ENCODE measurements at places on chromosomes 3 and 15.

DNA sequence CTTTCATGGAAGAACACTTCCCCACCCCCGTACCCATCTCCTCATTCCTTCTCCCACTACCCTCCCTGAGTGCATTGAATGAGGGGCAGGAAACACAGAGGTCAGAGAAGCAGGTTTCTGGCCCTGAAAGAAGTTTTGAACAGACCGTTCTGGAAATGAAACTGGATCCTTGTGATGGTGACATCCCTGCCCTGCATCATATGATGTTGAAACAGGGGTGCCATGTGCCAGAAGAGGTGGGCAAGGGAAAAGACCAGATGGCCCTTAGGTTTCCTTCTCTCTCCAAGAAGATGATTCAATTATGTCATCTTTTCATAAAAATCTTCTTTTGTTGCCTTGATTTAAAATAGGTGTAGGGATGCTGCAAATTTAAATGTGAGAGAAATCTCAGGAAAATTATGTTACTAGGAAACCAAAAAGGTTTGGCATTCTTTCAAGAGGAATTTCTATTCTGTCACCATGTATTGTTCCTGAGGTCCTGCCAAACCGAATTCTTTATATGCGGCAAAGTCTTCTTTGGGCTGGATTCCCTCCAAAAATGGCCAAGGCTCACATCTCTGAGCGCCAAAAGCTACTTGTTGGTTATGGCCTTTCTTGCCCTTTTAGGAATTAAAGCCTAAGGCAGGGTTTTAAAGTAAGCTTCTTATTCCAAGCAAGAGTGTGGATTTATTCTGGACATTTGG is 19.9 kb upstream of the TNFAIP8L3 start:
- DNase-seq, result no peak

GRCh38 chr15:28888900-28889299 is 3.1 kb downstream of the APBA2 start:
- no peak for DNase-seq

DNA sequence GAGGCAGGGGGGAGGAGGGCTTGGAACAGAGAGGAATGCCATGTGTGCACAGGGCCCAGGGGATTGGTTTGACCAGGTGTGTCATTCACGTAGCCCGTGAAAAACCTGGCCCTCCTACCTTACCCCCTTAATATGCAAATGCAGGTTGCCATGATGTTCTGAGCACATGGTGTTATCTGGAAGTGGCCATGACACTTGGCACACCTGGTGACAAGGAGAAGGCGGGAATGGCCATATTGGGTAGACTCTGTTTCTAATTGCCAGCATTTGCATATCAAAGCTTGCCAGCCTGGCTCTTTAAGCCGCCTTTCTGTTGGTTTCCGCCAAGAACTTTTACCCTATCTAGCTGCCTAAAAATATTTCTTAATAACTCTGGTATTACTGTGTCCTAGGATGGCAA is 202.1 kb upstream of the DPH6 start:
- DNase-seq, result no peak

DNA sequence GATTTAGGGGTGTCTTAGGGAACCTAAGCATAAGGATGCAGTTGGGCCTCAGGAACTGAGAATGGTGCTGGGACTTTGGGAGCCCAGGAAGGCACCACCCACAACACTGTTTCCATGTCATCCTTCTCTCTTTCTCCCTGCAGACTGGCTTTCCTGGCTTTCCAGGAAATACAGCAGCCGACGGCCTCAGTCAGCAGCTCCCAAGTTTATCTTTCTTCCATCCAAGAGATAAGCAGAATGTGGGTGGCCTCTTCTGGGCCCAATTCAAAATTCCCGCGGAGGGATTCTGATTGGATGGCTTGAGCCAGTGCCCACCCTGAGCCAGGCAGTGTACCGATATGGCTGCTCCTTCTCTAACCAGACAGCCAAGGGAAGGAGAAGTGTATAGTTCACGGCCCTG is 4.5 kb upstream of the CLN6 start:
- no peak for DNase-seq

DNA sequence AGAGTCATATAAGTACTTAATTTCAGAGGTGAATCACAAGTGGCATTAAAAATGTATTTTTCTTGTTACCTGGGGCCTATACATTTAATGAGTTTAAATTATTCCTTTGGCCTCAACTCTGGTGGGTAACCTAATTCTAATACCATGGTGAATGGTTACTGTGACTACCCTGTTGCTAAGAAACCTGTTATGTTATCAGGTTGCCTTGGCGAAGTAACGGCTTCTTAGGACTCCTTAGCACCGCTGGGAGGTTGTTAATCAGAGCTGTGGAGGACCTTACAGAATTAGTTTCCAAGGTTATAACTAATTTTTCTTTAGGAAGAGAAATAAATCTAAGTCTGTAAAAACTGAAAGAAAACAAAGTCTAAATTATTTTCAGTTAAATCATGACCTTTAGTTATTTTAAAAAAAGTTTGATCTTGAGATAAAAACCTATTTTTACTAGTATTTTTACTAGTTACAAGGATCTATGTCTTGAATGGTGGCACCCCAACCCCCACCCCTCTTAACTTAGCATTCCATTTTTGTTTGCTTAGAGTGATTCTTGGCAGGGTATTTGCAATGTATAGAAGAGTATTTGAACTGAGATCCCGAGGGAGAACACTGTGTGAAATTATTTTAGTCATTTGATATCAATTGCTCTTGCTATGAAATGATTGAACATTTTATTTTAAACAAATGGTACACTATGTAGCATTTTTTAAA is 155.5 kb downstream of the FNDC3B start:
- no peak for DNase-seq

DNA sequence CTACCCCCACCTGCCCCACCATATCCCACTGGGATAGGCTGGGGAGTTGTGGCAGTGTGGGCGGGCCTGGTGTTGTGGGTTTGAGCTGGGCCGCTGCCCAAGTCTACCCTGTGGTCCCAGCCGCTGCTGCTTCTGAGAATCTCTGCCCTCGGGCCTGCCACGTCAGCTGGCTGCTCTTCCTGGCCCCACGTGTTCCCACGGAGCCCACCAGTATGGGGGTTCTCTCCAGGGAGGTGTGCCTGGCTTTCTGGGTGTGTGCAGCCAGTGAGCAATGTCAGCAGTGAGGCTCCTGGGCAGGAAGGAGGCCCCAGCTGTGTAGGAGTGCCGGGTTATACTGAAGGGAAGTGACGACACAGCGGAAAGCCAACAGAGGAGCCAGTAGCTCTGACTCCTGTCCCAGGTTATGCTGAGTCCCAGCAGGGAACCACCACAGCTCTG is 10.5 kb downstream of the GNAI2 start:
- peak; percentile 72 for DNase-seq

- DNase-seq, result no peak
Observed at GRCh38 chr3:128489927-128490649, 2.9 kb downstream of the GATA2 start.

DNA sequence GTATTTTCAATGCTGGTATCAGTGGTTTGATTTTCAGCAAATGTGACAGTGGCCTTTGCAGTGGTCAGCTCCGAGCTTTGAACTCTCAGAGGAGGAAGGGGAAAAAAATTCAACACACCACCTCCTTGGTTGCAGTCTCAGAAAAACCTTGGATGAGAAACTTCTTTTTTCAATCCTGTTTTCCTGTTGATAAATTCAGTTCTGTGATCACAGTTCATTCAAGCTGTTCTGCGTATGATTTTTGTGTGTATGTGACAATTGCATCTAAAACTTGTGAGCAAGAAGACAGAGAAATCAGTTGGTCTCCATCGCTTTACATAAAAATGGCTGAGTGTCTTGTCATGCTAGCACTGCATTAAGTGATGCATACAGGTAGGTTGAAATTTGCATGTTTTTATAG is 19.2 kb downstream of the ZBTB38 start:
- DNase-seq, result no peak

DNA sequence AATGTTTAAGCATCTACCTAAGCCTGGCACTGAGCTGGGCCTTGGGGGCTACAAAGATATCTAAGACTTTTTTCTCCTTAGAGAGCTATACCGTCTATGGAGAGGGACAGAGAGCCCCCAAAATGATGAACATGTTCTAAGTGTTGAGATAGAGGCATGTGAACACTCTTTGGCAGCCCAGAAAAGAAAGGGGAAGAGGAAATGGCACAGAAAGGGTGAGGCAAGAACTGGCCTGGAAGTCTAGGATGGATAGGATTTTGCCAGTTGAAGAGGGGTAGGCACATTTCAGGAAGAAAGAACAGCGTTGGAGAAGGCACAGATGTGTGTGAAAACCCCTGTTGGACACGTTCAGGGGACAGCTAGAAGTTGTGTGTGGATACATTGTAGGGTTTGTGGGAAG is 276.2 kb upstream of the LRRFIP2 start:
- no peak for DNase-seq

GRCh38 chr3:136390574-136390973 is 140.4 kb downstream of the PCCB start:
- no peak for DNase-seq

DNA sequence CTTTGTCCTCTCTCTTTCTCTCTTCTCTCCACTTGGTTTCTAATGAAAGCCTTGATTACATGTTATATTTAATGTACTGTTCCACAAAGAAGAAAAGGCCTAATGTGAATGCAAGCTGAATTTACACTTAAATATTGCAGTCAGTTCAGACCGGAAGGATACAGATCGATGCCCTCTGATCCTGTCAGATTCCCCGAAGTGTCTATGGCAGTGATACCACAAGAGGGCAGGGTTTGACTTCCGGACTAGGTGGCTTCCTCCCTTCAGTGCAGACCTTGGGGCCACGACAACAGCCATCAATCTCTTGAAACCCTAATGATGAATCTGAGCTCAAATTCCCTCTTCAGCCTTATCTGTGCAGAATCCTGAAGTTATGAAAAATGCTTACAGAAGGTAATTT is 29.5 kb downstream of the AGTR1 start:
- no peak for DNase-seq

DNA sequence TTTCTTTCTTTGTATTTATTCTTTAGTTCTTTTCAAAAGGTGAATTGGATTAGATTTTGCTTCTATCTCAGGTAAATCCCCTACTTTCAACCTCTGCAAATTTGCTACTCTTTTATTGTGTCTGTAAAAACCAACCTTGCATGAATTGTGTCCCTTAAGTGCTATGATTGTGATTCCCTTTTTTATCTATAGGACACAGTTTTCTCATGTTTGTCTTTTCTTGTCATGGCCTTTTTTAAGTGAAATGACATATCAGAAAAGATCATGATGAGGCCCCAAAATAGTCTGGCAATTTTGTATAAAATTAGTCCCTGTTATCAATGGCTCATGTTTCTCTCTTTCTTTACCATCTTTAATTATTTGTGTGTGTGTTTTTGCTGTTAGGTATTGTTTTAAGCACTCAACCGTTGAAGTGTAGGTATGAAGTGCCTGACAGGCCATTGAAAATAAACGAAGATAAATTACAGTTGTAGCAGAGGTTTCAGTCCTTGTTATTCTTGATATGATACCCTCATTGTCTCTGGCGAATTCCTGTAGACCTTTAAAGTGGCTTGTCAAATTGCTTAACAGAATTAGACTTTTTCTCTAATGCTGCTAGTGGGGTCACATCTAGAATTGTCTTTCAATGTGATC is 184.3 kb downstream of the UBE2E2 start:
- DNase-seq, result no peak

DNA sequence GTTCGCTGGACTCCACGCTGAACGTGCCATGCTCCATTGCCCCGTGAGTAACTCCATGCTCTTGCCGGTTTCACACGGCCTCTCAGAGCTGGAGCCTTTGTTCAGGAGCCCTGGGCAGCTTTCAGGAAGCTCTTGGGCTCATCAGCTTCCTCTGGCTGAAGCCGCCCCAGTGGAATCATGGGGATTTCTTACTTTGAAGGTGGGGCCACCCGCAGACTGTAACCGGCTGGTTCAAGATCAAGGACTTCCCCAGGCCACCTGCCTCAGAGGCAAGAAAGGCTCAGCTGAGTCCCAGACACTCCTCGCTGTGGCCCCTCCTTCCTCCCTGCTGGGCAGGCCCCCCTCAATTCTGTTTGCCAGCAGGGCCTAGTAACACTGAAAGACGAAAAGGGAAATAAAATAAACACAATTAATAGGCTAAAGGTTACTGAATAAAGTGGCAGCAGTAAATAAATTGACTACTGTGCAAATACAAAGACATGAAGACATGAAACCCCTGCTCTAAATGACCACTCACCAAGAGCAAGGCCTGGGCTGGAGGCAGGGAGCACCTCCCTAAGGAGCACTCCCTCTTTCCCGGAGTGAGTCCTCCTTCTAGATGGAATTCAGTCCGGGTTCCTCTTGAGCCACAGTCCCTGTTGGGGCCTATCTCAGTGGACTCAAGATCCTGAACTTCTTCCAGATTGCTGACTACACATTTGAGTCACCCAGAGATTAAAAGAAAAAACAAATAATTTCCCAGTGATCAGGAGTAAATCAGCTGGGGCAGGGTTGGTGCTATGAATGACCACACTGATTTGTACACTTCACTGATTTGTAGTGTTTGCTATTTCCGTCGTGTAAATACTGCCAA is 51.0 kb downstream of the ZDHHC19 start:
- no peak for DNase-seq

- DNase-seq, result no peak
Observed at GRCh38 chr15:58146211-58146610, 8.0 kb downstream of the AQP9 start.

- DNase-seq, result no peak
Observed at GRCh38 chr3:535566-536416, 339.2 kb downstream of the CHL1 start.

- no peak for DNase-seq
Observed at GRCh38 chr3:143657391-143657790, 190.9 kb downstream of the SLC9A9 start.

GRCh38 chr3:117788506-117788905 is 1078.9 kb downstream of the TUSC7 start:
- DNase-seq, result no peak

DNA sequence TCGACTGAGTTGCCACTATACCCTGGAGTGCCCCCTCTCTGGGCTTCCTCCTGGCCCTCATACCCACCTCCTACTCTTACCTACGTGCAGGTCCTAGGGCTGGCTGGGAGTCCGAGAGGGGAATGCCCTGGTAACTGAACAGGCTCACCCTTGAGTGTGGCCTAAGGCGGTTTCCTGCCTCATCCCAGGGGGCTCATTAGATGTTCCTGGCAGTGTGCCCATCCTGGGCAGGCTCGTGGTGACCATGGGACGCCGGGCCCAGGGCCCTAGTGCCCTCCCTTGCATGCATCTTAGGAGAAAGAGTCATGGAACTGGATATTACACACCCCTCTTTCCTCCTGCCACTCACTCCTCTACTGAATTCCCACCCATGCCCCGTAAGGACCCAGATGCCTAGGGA is 2.8 kb downstream of the SEMA4B start:
- DNase-seq, result no peak

DNA sequence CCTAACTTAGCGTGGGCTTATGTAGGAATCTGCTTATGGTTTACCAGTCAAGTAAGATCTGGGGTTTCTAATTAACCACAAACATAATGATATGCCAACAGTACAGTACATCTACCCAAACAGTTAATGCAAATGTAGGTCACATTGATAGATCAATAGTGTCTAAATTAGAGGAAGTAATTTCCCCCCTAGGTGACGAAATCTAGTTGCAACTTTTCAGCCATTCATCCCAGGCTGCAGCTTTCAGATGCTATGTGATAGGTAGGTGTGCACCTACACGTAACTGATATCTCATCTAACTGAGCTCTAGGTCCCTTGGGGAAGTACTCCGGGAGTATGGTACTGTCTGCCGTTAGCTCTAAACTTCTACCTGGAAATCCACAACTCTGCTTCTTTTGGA is 57.2 kb downstream of the CRTC3 start:
- DNase-seq, result no peak
